ENCODE measurements at places on chromosomes 2 and 18.

- peak; percentile 73 for DNase-seq
Measured at GRCh38 chr2:12861344-12861930, 144.7 kb downstream of the TRIB2 start.

DNA sequence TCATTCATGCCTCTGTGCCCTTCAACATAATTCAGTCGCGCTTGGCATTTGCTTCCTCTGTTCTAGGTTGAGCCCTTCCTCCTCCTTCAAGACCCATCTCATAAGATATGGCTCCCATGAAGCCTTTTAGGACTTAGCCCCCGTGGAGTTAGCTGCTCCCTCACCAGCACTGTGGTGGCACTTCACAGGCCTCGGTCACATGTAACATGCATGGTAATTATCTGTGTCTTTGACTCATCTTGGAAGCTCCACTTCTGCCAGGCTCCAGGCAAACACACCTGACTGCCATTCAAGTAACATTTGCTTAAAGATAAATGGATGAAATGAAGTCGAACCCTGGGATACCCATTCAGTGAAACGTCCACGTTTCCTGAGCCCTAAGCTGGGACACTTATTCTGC lies 484.7 kb downstream of the EIPR1 start:
- DNase-seq = no peak

- no peak for DNase-seq
Measured at GRCh38 chr18:7688580-7688979, 121.5 kb downstream of the PTPRM start.

DNA sequence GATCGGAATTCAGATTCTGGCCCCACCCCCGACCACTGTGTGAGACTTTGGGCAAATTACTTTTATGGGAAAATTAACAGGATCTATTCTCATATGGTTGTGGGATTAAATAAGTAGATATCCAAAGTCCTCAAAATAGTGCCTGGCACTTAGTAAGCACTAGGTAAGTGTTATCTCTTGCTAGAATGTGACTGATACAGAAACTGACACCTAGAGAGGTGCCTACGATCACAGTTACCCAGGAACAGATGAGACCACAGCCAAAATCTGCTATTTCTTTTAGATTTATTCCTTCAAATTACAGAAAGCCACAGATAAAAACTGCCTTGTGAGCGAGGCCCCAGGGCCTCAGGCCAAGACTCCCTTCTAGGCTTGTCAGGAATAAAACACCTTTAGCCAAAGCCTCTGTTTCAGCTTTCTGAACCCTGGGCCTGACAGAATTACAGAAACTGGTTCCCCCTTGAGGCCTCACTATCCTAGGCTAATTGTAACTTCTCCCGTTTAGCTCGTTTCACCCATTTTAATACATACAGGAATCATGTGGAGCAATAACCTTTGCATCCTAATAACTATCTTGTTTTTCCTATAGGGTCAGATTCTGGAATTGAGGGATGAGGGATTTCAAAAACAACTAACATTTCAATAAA lies 22.3 kb upstream of the CHMP1B start:
- no peak for DNase-seq

DNA sequence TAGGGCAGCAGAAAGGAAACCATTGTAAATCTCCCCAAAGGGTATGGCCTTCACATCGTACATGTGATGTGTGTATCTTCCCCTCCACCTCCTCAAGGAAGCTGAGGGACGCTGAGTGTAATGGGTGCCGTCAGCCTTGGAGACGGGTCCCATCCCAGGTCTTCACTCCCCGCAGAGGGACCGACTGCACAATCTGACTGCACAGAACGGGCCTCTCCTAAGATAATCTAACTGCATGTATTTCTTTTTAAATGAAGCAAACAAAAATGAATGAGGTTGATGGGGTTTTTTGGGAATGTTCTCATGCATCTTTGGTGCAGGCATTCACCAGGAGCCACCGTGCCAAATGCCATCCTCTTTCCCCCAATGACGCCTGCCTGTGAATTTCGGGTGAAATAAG lies 94.1 kb upstream of the PXDN start:
- no peak for DNase-seq

- peak; percentile 97 for DNase-seq
Measured at GRCh38 chr2:105037572-105038382, at the start of gene MRPS9. MRPS9 (plus strand) TSS chr2:105038069; CDS start chr2:105038093, 24 bp downstream.

DNA sequence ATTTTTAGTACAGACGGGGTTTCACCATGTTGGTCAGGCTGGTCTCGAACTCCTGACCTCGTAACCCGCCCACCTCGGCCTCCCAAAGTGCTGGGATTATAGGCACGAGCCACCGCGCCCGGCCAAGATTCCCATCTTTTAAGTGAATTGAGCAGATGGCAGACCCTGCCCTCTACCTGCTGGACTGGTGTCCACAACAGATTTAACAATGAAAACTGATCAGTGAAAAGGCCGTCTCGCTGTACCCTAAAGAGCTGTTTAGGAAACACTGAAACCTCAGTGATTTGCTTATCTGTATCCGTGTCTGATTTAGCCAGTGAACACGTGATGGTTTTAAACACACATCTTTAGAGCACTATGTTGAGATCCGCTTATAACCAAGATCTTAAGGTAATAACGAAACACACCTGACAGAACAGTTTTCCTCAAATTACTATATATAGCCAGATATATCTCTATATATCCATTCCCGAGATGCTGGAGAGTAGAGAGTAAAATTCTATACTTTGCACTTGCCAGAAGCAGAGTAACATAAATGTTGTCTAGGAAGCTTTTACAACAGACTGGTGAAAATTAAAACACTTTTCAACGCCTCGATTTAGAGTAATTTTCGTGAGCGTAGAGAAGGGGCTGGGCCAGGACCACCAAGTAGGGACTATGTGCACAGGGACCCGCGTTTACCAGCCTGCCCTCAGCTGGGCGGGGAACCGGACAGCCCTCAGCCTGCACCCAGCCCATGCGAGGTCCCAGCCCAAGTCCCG lies 594 bp downstream of the FAM161A start:
- DNase-seq = no peak

- peak; percentile 50 for DNase-seq
Measured at GRCh38 chr18:76457475-76457874, 37.6 kb downstream of the ZNF516 start.

DNA sequence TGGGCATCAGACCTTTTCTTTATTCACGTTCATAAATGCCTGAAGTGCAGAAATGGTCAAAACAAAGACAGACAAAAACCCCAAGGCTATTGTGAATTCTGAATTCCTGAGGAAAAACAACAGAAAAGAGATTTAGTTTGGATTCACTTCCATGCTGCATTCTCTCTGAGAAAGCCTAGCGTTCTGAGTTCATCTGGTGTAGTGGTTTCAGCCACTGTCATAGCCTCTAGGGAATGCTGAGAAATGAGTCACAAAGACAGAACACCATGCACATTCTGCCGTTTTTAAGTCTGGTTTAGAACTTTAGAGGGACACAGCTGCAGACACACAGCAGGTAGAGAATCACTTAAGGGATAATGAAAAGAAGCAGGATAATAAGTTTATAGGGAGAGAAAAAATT lies 93.8 kb downstream of the LRP1B start:
- DNase-seq = peak; percentile 68

GRCh38 chr2:235934059-235934773 lies 234.0 kb downstream of the GBX2 start:
- no peak for DNase-seq

DNA sequence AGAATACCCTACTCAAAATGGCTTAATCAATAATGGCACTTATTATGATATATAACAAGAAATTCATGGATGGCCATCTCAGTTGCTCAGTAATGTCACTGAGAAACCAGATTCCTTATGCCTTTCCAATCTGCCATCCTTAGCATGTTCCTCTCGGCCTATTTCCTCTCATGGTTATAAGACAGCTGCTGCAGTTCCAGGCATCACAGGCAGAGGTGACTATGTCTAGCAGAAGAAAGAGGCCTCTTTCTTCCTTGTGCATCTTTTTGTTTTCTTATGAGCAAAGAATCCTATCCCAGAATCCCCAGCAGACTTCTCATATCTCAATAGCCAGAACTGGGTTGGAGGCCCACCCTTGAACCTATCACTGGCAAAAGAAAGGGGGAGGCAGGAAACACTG lies 310.6 kb upstream of the SPRED2 start:
- no peak for DNase-seq

- DNase-seq = no peak
Measured at GRCh38 chr2:157170299-157170698, 87.2 kb upstream of the GALNT5 start.

- DNase-seq = no peak
Measured at GRCh38 chr18:11548916-11549551, 60.4 kb upstream of the SLC35G4 start.

DNA sequence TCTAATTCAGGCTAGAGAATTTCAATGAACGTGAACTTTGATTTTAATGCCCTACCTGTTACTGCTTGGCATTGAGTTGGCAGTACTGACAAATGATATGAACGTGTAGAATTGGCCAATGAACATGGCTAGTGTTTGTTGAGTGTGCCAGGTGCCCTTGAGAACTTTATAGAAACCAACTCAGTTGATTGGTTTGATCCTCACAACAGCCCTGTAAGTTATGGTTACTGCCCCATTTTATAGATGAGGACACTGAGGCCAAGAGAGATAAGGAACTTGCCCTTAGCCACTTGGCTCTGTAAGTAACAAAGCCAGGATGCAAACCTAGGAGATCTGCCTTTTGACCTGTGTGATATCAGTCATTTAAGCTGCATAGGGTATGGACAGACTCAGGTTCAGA lies 275.7 kb downstream of the NEDD4L start:
- DNase-seq = no peak

- DNase-seq = no peak
Measured at GRCh38 chr18:58490238-58490637, 138.7 kb downstream of the ALPK2 start.

DNA sequence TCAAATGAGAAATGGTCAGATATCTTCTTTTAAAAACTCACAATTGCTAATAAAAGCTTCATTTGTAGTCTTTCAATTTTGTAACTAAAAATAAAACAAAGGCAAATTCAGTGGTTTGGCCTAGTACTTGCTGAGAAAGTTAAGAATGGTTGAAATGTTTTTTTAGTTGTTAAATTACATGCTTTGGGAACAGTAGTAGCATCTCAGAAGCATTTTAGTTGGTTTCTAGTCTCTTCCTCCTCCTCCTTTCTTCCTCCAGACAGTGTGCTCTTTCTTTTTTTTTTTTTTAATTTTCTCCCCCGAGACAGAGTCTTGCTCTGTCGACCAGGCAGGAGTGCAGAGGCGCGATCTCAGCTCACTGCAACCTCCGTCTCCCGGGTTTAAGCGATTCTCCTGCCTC lies 9.8 kb downstream of the TRAK2 start:
- DNase-seq = no peak

GRCh38 chr18:70368903-70369302 lies 80.1 kb downstream of the SOCS6 start:
- DNase-seq = peak; percentile 40

GRCh38 chr2:146412625-146413024 lies 1432.2 kb upstream of the ACVR2A start:
- DNase-seq = no peak

Measured in fibroblast of skin of right biceps (primary cell).